Chondrocyte (in vitro differentiated cells): ENCODE measurements at places on chromosomes 5 and 9. TPM values are rescaled to one million over a fixed set of nuclear protein-coding genes. Genes with fewer than 3 reads are reported as not detected.

PCDH12 gene
- 0.02 TPM in 1 of 3 replicates, not detected in the others for total RNA-seq

GRCh38 chr5:53879708-53880323, 319.4 kb downstream of the NDUFS4 start:
- H3K4me1 ChIP-seq = peaks cover 14% of the 10 kb centered on the region
- H3K27me3 ChIP-seq = no peaks in the 10 kb centered on the region
- DNase-seq = no peak
- H3K27ac ChIP-seq = no peak overlapping the region
- H3K36me3 ChIP-seq = no peaks in the 10 kb centered on the region

GRCh38 chr9:32177396-32177795, 207.0 kb upstream of the ACO1 start:
- H3K4me3 ChIP-seq = no peak overlapping the region
- H3K27ac ChIP-seq = no peak overlapping the region
- no peaks in the 10 kb centered on the region for H3K4me1 ChIP-seq
- peaks cover 9% of the 10 kb centered on the region for H3K27me3 ChIP-seq

- H3K4me1 ChIP-seq = no peaks in the 10 kb centered on the region
- H3K27me3 ChIP-seq = peaks cover 7% of the 10 kb centered on the region
- no peak for DNase-seq
- H3K27ac ChIP-seq = no peak overlapping the region
- H3K36me3 ChIP-seq = no peaks in the 10 kb centered on the region
- no peak overlapping the region for H3K4me3 ChIP-seq
Observed at GRCh38 chr5:28779161-28779754, 1740.9 kb upstream of the CDH9 start.

- peaks cover 58% of the 10 kb centered on the region for H3K4me1 ChIP-seq
- peaks cover 2% of the 10 kb centered on the region for H3K36me3 ChIP-seq
Observed at GRCh38 chr5:109743041-109743531, 53.4 kb downstream of the MAN2A1 start.

- no peaks in the 10 kb centered on the region for H3K36me3 ChIP-seq
- H3K4me3 ChIP-seq = no peak overlapping the region
- no peak overlapping the region for H3K27ac ChIP-seq
- H3K27me3 ChIP-seq = no peaks in the 10 kb centered on the region
Observed at GRCh38 chr9:86778761-86779160, 168.5 kb downstream of the GAS1 start.

GRCh38 chr9:130837643-130838042, 2.6 kb downstream of the ABL1 start:
- DNase-seq = no peak
- H3K27ac ChIP-seq = peak overlapping the region; percentile 100
- H3K27me3 ChIP-seq = no peaks in the 10 kb centered on the region
- no peaks in the 10 kb centered on the region for H3K36me3 ChIP-seq
- H3K4me1 ChIP-seq = peaks cover 74% of the 10 kb centered on the region

GRCh38 chr5:17260549-17260948, 43.1 kb downstream of the BASP1 start:
- DNase-seq = no peak
- H3K27ac ChIP-seq = no peak overlapping the region
- peaks cover 18% of the 10 kb centered on the region for H3K36me3 ChIP-seq
- peaks cover 84% of the 10 kb centered on the region for H3K4me1 ChIP-seq

DNA sequence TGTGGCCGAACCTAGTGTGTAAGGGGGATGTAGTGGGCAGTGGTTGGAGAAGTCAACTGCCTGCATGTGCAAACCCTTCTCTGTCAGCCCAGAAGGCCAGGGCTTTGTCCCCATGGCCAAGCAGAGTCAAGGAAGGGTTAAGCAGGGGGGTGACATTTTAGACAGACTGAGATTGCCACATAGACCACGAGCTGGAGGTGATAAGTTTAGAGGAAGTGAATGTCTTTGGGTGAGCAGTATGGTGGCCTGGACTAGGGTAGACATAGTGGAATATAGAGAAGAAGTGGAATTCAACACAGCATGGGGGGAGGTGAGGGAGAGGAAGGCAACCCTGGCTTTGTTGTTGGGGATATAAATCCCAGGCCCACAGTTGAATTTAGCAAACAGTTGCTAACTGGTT, 38.7 kb upstream of the CDKN2AIPNL start:
- H3K27ac ChIP-seq = no peak overlapping the region
- peaks cover 17% of the 10 kb centered on the region for H3K4me1 ChIP-seq
- DNase-seq = no peak
- no peaks in the 10 kb centered on the region for H3K36me3 ChIP-seq
- H3K4me3 ChIP-seq = no peak overlapping the region
- no peaks in the 10 kb centered on the region for H3K27me3 ChIP-seq

DNA sequence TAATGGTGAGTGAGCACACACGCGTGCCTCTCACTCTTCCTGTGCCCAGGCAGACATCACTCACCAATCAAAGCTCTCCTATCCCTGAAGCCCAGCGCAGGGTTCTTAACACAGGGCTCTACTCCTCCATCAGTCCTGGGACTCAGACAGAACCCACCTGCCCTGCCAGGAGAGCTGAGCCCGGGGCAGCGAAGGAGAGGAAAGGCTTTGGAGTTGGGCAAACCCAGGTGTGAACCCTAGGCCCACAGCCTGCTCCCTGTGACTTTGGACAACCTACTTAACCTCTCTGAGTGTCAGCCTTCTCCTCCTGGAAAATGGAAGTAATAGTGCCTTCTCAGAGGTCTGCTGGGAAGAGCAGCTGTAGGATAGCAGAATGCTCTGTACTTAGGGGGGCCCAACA, 98.7 kb upstream of the SARDH start:
- H3K4me1 ChIP-seq = peaks cover 16% of the 10 kb centered on the region
- H3K4me3 ChIP-seq = no peak overlapping the region
- no peak for DNase-seq
- peaks cover 1% of the 10 kb centered on the region for H3K36me3 ChIP-seq

DNA sequence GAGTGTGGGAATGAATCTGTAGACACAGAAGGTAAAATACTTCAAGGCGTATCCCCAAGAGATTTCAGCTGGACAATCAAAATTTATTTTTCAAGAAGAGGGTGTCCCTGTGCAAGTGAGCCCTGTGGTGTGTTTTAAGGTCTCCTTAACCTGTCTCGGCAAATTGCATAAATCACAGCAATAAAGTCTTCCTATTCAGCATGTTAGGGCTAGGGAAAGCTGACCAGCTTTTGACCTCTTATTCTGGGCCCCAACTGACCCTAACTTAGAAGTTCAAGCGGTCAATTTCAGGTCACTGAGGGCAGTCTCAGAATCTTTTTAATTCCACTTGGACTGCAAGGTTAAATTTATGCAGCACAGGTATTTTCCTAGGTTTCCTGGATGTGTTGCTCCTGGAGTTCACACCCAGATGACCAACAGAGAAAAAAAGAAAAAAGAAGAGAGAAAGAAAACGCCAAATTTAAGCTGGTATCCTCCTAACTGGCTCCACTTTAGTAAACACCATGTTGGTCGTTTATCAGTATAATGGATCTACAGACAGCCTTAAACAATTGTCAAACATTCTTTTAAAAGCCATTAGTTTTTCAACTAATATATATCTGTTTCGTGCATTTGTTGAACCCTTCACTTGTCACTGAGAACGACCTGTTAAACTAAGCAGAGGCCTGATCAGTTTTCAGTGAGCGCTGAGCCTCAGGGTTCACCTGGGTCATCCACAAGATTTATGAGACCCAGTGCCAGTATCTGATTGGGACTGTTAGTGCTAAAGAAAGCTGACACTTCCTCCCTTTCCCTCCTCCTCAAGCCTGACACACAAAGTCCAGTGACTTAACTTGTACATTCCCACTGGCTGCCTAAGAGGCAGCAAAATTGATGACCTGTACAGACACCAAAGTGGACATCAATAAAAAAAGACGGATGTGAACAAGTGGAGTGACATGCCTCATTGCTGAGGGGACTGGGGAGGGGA, 546.1 kb downstream of the NR2F1-AS1 start:
- no peaks in the 10 kb centered on the region for H3K27me3 ChIP-seq
- H3K27ac ChIP-seq = no peak overlapping the region
- no peak for DNase-seq
- peaks cover 6% of the 10 kb centered on the region for H3K4me1 ChIP-seq

DNA sequence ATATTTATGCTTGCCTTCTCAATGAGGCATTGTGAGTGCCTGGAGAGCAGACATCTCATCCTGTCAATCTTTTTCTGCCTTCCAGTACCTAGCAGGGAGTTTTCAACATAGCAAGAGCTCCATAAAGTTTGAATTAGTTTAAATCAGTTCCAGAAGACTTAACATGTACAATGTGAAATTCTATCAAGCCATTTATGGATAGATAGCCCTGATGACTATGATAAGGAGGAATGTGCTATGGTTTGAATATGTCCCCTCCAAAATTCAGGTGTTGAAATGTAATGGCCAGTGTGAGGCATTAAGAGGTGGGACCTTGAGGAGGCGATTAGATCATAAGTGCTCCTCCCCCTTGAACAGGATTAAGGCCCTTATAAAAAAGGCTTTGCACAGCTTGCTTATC, 306.9 kb upstream of the SMARCA2 start:
- H3K27ac ChIP-seq = no peak overlapping the region
- no peak for DNase-seq
- H3K4me1 ChIP-seq = no peaks in the 10 kb centered on the region
- no peak overlapping the region for H3K4me3 ChIP-seq
- no peaks in the 10 kb centered on the region for H3K36me3 ChIP-seq
- peaks cover 5% of the 10 kb centered on the region for H3K27me3 ChIP-seq

GRCh38 chr9:96115836-96116235, 186.1 kb downstream of the HSD17B3 start:
- no peak overlapping the region for H3K27ac ChIP-seq
- no peak for DNase-seq
- H3K27me3 ChIP-seq = peaks cover 4% of the 10 kb centered on the region
- no peaks in the 10 kb centered on the region for H3K36me3 ChIP-seq
- no peaks in the 10 kb centered on the region for H3K4me1 ChIP-seq

- no peak overlapping the region for H3K27ac ChIP-seq
- peaks cover 3% of the 10 kb centered on the region for H3K4me1 ChIP-seq
- no peak for DNase-seq
- peaks cover 5% of the 10 kb centered on the region for H3K36me3 ChIP-seq
- no peak overlapping the region for H3K4me3 ChIP-seq
Observed at GRCh38 chr5:159712672-159713071, 203.6 kb upstream of the ADRA1B start.

GRCh38 chr5:132438917-132439316, 51.7 kb downstream of the IRF1 start:
- peak overlapping the region; percentile 87 for H3K27ac ChIP-seq
- DNase-seq = no peak
- H3K36me3 ChIP-seq = no peaks in the 10 kb centered on the region
- peaks cover 54% of the 10 kb centered on the region for H3K4me1 ChIP-seq
- no peak overlapping the region for H3K4me3 ChIP-seq
